ENCODE measurements at places on chromosomes 5 and 9. TPM values are rescaled to one million over a fixed set of nuclear protein-coding genes. Genes with fewer than 3 reads are reported as not detected.

Gene EXOSC2
- total RNA-seq, result 17.4 TPM

DNA sequence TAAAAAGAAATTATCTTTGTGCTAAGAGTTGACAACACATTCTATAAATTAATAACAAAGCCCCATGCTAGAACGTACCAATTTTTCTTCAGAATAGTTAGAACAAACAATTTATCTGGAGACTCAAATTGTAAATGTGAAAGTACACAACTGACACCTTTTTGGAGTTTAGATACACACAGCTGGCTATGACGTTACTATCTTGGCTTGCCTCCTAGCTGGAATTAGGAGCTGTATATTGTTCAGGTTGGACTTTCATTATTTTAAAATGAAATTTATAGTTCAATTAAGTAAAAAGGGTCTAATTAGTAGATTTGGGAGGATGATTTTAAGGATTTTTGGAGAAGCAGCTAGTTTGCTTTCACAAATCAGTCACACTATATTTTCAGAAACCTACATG lies 393.9 kb upstream of the RIOK2 start:
- no peak for DNase-seq

GRCh38 chr9:82891321-82891720 lies 171.6 kb downstream of the RASEF start:
- DNase-seq, result no peak

DNA sequence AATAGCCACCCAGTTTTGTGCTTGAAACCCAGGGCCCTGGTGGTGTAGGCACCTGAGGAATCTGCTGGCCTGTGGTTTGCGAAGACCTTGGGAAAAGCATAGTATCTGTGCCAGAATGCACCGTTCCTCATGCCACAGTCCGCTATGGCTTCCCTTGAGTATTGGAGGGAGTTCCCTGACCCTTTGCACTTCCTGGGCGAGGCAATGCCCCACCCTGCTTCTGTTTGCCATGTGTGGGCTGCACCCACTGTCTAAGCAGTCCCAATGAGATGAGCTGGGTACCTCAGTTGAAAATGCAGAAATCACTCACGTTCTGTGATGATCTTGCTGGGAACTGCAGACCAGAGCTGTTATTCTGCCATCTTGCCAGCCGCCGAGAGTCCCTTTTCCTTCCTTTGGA lies 483.5 kb downstream of the AGTPBP1 start:
- no peak for DNase-seq

DNA sequence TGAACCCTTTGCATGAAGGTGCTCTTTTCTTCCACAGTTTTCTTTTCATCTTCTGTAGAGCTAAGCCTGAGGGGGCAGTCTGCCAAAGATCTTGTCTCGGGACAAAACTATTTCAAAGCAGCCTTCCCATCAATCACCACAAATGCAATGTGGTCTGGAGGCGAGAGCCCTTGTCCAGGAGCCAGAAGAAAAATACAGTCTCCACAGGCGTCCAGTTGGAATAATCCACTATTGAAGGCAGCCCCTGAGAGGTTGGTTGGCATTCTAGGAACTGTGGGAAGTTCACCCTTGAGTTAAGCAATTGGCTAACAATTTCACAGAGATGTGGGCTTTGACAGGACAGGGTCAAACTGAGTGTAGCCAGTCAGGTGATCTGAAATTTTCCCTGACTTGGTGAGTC lies 72.0 kb downstream of the SEMA6A start:
- peak; percentile 43 for DNase-seq

Gene OR1J2
- not detected for total RNA-seq

DNA sequence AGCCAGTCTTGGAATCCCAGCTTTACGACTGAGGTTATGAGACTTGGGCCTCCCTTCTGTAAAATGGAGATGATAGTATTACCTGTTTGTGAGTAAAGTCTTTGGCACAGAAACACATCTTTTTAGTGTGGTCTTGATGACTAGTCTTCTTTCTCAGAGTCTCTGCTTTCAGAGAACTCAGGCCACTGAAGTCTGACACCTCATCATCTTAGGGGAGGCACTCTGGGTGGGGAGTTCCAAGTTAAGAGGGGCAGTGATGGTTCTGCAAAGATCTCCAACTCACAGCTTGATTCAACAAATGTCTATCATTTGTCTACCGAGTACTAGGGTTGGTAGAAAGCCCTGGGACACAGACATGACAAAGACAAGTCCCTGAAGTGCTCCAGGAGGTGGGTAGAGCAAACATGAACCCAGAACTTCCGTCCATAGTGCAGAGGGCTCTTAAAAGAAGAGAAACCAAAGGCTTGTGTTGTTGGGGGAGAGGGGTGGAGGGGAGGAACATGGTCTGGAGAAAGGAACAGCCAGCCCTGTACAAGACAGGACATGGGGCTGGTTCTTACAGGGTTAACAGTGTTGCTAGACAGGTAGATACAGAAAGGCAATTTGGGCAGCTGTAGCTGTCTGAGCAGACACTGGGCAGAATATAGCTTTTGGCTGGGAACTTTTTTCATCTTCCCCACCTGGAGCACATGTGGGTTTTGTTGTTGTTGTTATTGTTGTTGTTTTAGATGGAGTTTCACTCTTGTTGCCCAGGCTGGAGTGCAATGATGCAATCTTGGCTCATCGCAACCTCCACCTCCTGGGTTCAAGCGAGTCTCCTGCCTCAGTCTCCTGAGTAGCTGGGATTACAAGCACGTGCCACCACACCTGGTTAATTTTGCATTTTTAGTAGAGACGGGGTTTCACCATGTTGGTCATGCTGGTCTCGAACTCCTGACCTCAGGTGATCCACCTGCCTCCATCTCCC lies 2.6 kb upstream of the CD14 start:
- DNase-seq, result no peak

Gene EDIL3
- 0.44 TPM for total RNA-seq

Gene KCNV2
- not detected for total RNA-seq

All from lung microvascular endothelial cell (primary cell).